ENCODE measurements at places on chromosomes 16 and 17.

DNA sequence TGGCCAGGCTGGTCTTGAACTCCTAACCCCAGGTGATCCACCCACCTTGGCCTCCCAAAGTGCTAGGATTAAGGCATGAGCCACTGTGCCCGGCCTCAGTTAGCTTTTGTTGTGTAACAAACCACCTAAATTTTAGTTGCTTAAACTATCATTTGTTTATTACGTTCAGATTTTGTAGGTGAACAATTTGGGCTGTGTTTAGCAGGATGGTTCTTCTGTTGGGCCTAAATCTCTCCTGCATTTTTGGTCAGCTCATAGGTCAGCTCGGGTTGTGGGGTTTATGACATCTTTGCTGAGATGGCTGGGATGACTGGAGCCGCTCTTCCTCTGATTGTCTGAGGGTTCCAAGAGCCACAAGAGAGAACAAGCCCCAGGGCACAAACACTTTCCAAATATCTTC lies 21.1 kb upstream of the NLRP1 start:
- no peak for DNase-seq

GRCh38 chr17:38559051-38559879 lies 46.5 kb downstream of the SRCIN1 start:
- DNase-seq, result peak; percentile 88

DNA sequence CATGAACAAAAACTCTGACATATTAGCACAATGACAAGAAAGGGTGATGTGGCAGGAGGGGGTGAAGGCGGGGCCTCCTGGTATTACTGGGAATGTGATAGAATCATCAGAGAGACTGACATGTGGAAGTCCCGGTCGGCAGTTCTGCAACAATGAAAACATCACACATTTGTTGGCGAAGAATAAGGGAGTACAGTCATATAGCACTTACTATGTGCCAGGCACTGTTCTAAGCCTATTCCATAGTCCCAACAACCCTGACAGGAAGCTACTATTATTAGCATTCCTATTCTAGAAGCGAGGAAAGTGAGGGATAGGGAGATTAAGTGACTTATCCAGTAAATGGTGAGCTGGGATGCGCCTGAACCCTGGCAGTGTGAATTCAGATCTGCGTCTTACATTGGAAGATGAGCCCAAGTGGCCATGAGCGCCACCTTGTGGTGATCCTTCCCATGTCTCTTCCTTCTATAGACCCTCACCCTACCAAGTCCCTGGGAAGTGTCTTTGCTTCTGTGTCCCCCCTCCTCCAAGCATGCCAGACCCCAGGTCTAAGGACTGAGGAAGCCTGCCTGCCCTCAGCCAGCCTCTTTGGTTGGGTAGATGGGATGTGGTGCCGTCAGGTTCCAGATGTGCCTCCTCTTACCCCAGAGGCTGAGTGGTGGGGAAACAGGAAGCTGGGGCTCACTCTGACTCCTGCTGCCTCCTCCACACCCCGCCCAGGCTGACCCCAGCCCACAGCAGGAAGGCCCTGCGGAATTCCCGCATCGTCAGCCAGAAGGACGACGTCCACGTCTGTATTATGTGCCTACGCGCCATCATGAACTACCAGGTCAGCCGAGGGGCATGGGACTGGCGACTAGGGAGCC lies 14.0 kb downstream of the FMNL1 start:
- peak; percentile 98 for DNase-seq

DNA sequence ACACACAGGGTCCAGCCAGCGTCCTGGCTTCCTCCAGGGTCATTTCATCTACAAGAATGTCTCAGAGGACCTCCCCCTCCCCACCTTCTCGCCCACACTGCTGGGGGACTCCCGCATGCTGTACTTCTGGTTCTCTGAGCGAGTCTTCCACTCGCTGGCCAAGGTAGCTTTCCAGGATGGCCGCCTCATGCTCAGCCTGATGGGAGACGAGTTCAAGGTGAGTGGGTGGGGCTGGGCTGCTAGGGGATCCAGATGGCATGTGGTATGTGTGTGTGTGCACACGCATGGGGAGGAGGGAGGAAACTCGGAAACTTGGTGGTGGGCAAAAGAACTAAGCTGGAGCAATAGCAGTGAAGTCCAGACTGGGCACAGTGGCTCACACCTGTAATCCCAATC lies 11.5 kb downstream of the CETP start:
- DNase-seq, result no peak

DNA sequence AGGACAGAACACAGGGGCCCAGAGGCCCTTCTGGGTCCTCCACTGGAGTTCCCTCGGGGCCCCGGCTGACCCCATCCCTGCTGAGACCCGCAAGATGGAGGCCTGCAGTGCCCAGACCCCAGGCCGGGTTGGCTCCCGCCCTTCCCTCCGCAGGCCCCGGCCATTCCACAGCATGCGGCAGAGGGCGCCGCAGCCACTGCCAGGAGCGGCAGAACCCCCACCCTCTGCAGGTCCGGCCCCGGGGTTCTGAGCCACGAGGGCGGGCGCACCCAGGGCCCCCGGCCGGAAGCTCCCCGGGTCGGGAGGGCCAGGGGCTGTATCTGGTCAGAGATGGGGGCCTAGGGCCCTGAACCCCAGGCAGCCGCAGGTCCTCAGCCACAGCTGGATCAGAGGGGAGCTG lies 2.4 kb upstream of the PERCC1 start:
- DNase-seq, result peak; percentile 98

DNA sequence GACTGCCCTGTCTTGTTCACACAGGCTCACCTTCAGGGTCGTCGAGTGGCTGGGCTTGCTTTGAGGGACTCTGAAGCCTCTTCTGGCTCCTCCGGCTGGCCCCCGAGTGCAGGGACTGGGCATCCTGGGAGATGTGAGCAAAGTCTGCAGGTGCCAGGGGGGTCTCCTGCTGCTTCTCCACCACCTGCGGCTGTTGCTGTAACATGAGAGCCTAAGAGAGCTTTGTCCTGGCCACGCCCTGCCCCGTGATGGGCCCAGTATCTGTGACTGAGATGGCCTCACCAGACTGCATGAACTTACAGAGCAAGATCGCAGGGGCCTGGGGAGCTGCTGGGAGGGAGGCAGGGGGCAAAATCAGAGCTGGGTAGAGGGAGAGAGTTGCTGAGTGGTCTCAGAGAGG lies 12.5 kb downstream of the ERN2 start:
- no peak for DNase-seq

GRCh38 chr17:44307387-44308186 lies 814 bp upstream of the RUNDC3A start:
- peak; percentile 95 for DNase-seq

DNA sequence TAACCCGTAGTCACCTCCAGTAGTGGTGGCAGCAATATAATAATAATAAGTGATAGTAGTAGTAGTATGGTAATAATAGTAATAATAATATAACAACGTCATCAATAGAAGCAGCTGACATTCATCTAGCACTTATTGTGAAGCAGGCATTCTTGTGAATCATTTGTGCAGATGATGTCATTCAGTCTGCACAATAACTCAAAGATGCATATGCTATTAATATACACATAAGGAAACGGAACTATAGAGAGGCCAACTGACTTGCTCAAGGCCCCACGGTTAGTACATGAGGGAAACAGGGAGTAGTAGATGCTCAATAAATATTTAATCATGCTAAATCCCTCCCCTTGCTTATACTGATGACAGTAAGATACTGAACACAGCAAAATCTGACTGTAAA lies 35.4 kb upstream of the GAN start:
- DNase-seq, result no peak

DNA sequence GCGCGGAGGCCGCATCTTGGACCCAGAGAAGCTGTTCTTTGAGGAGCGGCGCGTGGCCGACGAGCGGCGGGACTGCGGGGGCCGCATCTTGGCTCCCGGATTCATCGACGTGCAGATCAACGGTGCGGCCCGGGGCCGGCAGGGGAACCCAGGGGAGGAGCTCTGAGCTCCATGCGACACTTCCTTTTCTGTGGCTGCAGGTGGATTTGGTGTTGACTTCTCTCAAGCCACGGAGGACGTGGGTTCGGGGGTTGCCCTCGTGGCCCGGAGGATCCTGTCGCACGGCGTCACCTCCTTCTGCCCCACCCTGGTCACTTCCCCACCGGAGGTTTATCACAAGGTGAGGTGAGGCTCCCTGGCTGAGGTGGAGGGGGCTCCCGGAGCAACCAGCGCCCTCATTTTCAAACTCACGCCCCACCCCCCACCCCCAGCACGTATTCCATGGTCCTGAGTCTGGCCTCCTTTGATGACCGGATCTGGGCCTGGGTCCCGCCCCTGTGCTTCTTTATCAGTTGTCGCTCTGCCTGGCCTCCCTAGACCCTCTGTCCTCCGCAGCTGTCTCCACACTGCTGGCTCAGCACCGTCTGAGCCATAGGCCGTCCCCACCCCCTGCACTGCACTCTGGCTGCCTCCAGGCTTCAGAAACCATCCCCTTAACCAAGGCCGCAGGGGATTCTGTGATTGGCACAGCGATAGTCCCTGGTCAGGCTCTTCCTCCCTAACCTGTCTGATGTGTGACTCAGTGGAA lies 787 bp downstream of the AMDHD2 start:
- DNase-seq, result peak; percentile 94

DNA sequence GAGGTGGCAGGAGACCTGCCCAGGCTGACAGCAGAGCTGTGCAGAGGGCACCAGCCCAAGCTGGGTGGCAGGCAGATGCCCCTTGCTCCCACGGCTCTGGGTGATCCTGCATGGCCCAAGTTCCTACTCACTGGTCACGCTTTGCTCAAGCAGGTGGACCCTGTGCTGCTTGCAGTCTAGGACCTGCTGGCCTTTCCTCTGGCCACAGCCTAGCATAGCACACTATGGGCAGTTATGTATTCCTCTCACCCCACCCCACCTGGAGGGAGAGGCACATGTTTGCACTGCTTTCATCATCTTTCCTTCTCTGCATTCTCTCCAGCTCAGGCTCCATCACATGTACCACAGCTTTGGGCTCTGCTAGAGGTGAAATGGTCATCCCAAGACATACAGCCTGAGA lies 19.6 kb upstream of the SREBF1 start:
- peak; percentile 29 for DNase-seq

GRCh38 chr17:51260237-51261023 lies at the start of gene UTP18:
UTP18 (plus strand) TSS chr17:51260546; CDS start chr17:51260585, 39 bp downstream.
- DNase-seq, result peak; percentile 99

DNA sequence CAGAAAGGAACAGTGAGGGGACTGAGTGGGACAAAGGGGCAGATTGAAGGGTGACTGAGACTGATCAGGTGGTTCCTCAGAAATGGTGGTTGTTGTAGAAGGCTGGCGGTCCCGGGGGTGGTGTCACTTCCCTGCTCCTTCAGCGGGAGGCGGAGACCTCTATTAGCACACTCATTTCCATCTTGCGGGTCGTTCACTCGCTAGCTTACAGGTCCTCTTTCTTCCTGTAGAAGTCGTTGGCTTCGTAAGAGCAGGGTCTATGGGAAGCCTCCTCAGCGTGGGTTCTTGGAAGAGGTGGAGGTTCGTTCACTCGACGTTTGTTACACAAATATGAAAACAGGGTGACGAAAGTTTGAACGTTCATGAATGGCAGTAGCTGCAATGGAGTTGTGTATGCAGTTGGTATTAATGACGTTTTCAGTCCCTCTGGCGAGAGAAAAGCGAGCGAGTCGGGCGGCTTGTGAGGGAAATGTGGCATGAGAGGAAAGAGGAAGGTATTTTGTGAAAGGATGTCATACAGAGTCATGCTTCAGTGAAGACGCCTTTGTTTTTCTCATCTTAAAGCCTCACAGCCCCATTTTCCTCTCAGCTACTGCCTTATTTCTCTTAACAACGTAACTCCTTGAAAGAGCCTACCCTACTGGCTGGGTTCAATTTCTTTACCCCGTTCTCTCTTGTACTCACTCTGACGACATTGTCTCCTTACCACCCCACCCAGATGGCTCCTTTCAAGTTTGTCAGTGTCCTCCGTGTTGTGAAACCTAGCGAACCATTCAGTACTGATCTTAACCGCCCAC lies 667 bp downstream of the EFCAB13 start:
- peak; percentile 69 for DNase-seq

- peak; percentile 99 for DNase-seq
Measured at GRCh38 chr17:82021107-82021899, 1.4 kb downstream of the CENPX start.

- DNase-seq, result peak; percentile 22
Measured at GRCh38 chr17:1759529-1759928, 2.3 kb upstream of the SERPINF1 start.

DNA sequence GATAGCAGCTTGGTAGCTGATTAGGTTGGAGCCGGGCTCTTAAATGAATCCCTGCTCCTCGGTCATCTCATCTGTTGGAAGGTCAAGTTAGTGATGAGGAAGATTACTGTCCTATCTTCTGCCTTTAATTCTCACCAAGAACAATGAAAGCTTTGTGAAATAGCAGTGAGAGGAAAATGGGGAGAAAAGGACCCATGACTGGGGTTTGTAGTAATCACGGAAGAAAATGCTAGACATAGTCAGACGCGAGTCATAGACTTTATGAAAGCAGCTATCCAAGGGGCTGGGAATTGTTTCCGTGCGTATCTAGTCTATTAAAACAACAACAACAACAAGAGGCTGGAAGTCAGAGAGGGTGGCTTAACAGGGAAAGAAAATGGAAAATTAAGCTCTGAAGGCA lies 18.3 kb downstream of the PIK3R5 start:
- DNase-seq, result no peak

DNA sequence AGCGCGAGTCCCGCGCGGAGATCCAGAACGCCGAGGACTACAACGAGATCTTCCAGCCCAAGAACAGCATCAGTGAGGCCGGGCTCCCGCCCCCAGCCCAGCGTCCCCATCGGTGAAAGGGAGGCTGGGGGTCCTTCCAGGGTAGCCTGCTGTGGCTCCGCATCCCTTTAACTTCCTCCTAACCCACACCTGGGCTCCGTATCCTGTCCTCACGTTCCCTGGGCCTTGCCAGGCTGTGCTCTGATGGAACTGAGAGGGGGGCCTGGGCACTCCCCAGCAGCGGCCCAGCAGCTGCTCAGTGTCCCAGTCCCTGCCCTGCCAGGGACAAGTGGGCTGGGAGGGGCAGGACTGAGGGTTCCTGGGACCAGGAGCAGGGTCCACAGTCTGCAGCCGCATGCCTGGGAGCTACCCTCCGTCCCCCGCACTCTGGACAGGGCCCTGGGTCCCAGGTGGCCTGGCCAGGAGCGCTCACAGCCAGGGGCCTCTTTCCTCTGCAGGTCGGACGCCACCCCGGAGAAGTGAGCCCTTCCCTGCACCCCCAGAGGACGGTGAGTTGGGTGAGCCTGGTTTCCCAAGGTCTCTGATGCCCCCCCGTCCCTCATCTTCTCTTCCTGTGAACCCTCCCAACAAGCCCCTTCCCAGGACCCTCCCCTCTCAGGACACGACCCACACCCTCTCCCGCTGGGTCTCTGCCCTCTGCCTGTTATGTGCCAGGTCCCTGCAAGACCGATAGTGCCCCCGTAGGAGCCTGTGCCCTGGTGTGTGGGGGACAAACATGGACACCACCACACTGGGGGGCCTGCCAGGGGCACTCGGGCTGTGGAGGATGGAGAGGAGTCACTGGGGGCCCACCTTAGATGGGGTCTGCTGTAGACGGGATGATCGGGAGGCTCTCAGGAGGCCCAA lies 18.1 kb downstream of the KATNB1 start:
- DNase-seq, result peak; percentile 85

GRCh38 chr17:32936894-32937500 lies 9.0 kb downstream of the TMEM98 start:
- peak; percentile 88 for DNase-seq

Data from osteoblast (primary cell).